NCI-H1694 (cell line): ENCODE measurements at places on chromosomes 16 and 17.

- no peak for DNase-seq
Measured at GRCh38 chr16:72174726-72175125, 2.8 kb upstream of the PMFBP1 start.

DNA sequence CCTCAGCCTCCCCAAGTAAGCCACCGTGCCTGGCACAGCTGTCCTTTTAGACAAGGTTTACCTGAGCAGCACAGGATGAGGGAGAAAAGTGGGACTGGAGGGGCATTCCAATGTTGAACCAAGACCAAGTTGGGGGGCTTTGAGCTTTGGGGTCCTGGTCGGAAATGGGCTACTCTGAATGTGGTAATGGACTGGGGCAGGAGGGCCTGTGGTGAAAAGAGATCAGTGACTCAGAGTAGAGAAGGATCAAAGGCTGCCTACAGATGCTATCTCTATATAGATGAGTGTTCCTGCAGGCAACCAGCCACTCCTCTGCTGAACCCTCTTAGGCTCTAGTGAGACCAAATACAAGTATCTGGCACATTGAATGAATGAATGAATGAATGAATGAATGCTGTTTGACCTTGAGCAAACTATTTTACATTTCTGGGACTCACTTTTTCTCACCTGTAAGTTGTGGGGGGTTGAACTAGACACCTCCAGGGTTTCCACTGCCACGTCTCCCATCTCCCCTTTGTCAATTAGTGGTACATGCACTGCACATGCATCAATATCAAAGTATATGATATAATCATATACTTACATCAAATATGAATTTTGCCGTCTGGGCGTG is 26.3 kb upstream of the ETV4 start:
- DNase-seq, result no peak

GRCh38 chr17:65292430-65292829 is 155.3 kb downstream of the RGS9 start:
- no peak for DNase-seq

- no peak for DNase-seq
Measured at GRCh38 chr16:72788269-72788809, 259.6 kb downstream of the ZFHX3 start.

DNA sequence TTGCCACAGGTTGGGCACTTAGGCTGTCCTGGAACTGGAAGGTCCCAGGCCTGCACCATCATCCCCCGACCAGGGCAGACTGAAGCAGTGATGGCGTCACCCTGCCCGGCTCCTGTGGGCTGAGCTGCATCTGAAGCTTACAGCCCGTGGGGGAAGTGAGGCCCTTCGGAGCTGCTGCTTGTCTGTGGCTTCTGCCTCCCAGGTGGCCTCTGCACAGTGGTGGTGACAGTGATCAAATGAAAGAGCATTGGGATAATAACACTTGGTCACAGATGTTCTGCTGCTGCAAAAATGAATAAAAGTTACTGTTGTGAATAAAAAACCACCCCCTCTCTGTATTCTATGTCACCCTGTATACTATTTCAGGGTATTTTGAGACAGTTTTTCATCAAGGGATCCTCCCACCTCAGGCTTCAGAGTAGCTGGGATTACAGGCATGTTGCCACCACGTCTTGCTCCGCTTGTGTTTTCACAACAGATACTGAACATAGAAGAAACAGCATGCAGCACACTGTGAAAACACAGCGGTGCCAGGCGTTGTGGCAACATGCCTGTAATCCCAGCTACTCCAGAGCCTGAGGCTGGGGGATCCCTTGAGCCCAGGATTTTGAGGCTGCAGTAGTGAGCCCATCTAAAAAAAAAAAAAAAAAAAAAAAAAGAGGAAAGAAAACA is 165.0 kb downstream of the LGALS9B start:
- no peak for DNase-seq

GRCh38 chr17:72528683-72529082 is 407.9 kb downstream of the SOX9 start:
- DNase-seq, result no peak

DNA sequence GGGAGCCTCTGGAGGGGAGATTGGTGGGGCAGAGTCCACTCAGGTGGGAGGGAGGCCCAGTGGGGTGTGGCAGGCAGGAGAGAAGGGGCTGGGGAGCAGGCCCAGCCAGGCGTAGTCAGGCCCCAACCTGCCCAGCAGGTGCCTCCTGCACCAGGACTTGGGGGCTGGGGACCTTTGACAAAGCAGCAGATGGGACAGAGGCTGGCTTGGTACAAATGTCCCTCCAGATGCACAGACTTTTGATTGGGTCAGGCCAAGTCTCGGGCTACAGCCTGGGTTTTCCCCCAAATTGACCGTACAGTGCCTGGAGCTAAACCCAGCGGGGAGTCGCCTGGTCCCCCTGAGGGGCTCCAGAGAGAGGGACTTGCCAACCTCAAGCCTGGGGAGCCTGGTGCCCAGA is 411 bp downstream of the GGT6 start:
- no peak for DNase-seq

- no peak for DNase-seq
Measured at GRCh38 chr16:743794-744500, 3.1 kb upstream of the CIAO3 start.

GRCh38 chr17:75301502-75302206 is 12.4 kb upstream of the SLC25A19 start:
- DNase-seq, result no peak

- DNase-seq, result no peak
Measured at GRCh38 chr16:31367853-31368252, 12.9 kb downstream of the ITGAX start.

DNA sequence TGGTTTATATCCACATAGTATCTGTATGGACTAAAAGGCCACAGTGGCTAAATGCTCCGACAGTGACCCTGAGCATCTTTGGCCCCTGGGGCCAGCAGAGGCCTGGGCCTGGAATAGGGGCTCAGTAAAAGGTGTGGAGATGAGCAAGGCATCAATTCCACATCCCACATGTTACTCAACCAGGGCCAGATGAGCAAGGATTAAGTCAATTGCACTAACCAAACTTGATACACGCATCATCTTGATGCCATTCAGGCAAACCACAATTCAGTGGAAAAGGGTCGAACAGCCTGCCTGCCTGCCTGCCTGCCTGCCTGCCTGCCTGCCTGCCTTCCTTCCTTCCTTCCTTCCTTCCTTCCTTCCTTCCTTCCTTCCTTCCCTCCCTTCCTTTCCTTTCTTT is 53.5 kb upstream of the DNAJA2 start:
- DNase-seq, result no peak

- no peak for DNase-seq
Measured at GRCh38 chr16:56462064-56462796, 10.9 kb downstream of the OGFOD1 start.

DNA sequence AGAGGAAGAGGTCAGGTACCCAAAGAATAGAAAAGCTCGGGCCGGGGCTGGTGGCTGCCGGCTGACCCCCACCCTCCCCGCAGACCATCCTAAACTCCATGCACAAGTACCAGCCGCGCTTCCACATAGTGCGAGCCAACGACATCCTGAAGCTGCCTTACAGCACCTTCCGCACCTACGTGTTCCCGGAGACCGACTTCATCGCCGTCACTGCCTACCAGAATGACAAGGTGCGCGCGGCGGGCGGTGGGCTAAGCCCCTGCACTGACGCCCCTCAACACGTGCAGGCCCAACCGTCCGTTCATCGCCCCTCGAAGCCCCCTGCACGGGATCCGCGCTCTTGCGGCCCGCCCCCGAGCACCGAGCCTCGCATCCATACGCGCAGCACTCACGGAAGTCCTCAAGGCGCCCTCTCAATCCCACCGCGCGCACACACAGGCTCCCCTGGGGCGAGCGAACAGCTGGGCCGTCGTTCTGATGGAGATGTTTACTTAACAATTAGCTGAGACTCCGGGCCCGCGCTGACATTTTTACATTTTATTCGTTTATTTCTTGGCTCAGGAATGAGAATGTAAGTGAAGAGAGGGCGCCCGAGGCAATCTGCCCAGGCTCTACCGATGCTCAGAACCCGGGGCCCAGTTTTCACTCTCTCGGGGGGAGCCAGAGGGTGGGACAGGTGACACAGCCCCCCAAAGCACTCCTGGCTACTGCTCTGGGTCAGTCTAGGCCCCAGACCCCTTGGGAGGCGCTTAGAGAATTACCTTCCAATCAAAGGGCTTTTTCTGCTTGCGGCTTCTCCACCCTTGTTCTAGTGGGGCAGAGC is 3.5 kb downstream of the TBX2 start:
- peak; percentile 86 for DNase-seq

- no peak for DNase-seq
Measured at GRCh38 chr16:90020838-90021382, 1.7 kb upstream of the DBNDD1 start.

DNA sequence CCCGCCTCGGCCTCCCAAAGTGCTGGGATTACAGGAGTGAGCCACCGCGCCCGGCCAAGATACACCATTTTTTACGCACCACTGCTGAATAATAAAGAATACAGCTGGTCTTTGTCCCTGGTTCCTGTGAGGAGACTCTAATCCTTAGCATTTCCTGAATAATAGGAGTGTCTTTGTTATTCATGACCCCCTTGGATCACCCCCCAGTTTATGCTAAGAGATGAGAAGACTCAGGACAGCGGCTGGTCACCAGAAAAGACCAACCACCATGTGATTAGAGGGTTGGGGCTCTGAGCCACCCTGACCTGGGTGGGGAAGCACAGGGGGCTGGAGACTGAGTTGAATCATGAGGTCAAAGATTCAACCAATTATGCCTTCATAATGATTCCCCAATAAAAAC is 17.3 kb downstream of the PHLPP2 start:
- no peak for DNase-seq

DNA sequence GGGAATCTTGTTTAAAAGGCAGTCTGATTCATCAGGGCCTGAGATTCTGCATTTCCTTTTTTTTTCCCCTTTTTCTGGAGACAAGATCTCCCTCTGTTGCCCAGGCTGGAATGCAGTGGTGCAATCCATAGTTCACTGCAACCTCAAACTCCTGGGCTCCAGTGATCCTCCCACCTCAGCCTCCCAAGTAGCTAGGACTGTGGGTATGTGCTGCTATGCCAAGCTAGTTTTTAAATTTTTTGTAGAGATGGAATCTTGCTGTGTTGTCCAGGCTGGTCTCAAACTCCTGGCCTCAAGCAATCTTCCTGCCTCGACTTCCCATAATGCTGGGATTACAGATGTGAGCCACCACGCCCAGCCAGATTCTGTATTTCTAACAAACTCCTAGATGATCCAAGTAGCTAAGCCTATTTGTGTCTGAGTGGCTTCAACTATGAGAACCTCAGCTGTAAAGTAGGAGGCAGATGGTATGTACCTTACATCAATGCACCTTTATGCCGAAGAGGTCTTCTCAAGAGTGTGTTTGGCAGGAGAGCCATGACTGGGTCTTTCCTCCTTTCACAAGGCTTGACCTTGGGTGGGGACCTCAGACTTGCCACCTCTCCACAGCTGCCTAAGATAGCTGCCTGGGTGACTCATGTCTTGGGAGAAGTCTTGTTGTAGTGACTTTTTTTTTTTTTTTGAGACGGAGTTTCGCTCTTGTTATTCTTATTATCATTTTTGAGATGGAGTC is 10.9 kb downstream of the LDAF1 start:
- DNase-seq, result no peak

GRCh38 chr16:85615014-85615851 is 2.1 kb downstream of the GSE1 start:
- DNase-seq, result no peak

GRCh38 chr16:4700380-4700996 is 7.1 kb downstream of the NUDT16L1 start:
- no peak for DNase-seq

- no peak for DNase-seq
Measured at GRCh38 chr17:12201294-12201880, 180.7 kb downstream of the MAP2K4 start.

- DNase-seq, result no peak
Measured at GRCh38 chr17:75878174-75878998, at the start of gene TRIM47. Gene TRIM47, minus strand, starts transcription at chr17:75878581. Its CDS starts 33 bp downstream, at chr17:75878548.

DNA sequence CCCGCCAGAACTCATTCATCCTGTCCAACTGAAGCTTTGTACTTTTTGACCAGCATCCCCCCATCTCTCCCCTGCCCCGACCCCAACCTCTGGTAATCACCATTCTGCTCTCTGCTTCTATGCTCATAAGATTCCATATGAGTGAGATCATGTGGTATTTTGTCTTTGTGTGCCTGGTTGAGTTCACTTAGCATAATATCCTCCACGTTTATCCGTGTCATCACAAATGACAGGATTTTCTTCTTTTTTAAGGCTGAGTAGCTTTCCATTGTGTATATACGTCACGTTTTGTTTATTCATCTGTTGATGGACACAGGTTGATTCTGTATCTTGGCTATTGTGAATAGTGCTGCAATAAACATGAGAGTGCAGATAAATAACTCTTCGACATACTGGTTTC is 278.9 kb downstream of the SNX29 start:
- no peak for DNase-seq

DNA sequence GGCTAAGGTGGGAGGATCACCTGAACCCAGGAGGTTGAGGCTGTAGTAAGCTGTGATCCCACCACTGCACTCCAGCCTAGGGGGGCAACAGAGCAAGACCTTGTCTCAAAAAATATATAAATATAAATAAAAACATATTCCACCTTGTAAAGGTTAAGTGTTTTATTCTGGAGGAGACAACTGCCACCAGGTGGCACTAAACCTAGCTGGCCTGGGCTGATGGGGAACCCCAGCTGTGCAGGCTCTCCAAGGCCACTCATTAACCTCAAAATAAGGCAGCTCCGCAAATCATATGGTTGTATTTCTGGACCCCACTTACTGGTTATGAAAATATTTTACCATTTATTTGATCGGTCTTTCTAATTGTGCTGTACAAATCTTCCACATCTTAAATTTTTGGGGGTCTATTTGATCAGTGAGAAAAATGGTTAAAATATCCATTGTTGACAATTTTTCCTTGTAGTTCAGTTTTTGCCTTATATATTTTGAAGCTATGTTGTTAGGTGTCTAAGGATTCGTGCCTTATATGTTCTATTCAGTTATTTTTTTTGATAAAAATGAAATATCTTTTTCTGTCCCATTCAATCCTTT is 8.5 kb upstream of the ICAM2 start:
- DNase-seq, result peak; percentile 30

- peak; percentile 43 for DNase-seq
Measured at GRCh38 chr17:68794636-68795434, 160.4 kb downstream of the ABCA8 start.

- peak; percentile 60 for DNase-seq
Measured at GRCh38 chr16:53092284-53092683, 37.5 kb downstream of the CHD9 start.

- DNase-seq, result no peak
Measured at GRCh38 chr16:56348168-56349085, 76.9 kb downstream of the AMFR start.

- no peak for DNase-seq
Measured at GRCh38 chr17:6061290-6061689, 8.9 kb upstream of the WSCD1 start.

DNA sequence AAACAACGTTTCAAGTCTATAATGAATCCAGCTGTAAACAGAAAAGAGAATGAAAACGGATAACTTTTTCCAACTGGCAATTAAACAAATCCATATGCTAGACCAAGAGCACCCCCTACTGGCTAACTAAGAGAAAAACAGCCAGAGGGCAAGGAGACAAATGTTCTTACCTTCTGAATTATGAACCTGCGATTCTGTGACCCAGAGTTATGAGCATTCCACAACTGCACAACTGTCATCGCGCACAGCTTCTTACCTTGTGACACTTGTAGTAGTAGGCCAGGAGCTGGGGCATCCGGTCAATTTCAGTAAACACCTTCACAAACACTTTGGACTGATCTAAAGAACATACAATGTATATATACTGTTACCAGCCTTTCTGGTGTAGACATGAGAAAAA is 18.6 kb downstream of the COG7 start:
- peak; percentile 86 for DNase-seq
